Caco-2 (cell line): ENCODE measurements at places on chromosomes 11 and 22.

- H3K36me3 ChIP-seq = no peaks in the 10 kb centered on the region
- H3K27ac ChIP-seq = no peak overlapping the region
- no peaks in the 10 kb centered on the region for H3K27me3 ChIP-seq
These were observed 36.5 kb downstream of the TSPAN18 start for GRCh38 chr11:44763121-44763820.

- H3K4me3 ChIP-seq = no peak overlapping the region
- no peaks in the 10 kb centered on the region for H3K27me3 ChIP-seq
- no peaks in the 10 kb centered on the region for H3K4me1 ChIP-seq
These were observed 31.3 kb downstream of the NAGA start for GRCh38 chr22:42039271-42039670.

DNA sequence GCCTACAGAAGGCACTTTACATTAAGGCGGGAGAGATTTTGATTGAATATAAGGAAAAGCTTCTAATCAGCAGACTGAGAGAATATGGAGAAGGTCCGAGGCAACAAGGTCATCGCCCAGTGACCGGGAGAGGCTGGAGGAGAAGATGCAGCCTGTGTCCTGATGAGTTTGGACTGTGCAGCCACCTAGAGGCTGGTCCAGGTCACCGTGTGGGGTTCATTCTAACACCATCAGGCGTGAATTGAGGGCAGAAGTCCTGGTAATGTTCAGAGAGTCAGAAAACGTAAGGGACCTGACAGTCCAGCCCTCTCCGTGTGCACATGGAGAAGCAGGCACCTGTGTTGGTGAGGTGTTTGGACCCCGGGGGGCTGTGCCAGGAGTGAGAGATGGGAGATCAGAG is 102.7 kb downstream of the FEZ1 start:
- peak; percentile 40 for DNase-seq
- H3K4me3 ChIP-seq = no peak overlapping the region
- H3K4me1 ChIP-seq = peaks cover 10% of the 10 kb centered on the region
- H3K36me3 ChIP-seq = no peaks in the 10 kb centered on the region
- peaks cover 3% of the 10 kb centered on the region; the same call in 1 of the 2 replicates for H3K27me3 ChIP-seq

DNA sequence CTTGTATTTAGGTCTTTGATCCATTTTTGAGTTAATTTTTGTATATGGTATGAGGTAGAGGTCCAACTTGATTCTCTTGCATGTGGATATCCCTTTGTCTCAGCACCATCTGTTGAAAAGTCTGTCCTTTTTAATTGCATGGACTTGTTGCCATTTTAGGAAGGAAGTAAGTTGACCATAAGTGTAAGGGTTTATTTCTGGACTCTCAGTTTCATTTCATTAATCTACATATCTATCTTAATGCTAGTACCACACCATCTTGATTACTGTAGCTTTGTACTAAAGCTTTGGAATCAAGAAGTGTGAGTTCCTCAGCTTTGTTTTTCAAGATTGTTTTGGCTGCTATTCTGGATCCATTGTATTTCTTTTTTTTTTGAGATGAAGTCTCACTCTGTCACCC is 31.4 kb downstream of the CBL start:
- H3K36me3 ChIP-seq = no peaks in the 10 kb centered on the region
- no peak overlapping the region for H3K4me3 ChIP-seq
- H3K27ac ChIP-seq = no peak overlapping the region
- no peaks in the 10 kb centered on the region for H3K4me1 ChIP-seq

GRCh38 chr11:5280582-5281102 is 10.9 kb upstream of the HBE1 start:
- DNase-seq = peak; percentile 29
- H3K27me3 ChIP-seq = no peaks in the 10 kb centered on the region
- H3K27ac ChIP-seq = peak overlapping the region; percentile 34
- H3K36me3 ChIP-seq = no peaks in the 10 kb centered on the region

DNA sequence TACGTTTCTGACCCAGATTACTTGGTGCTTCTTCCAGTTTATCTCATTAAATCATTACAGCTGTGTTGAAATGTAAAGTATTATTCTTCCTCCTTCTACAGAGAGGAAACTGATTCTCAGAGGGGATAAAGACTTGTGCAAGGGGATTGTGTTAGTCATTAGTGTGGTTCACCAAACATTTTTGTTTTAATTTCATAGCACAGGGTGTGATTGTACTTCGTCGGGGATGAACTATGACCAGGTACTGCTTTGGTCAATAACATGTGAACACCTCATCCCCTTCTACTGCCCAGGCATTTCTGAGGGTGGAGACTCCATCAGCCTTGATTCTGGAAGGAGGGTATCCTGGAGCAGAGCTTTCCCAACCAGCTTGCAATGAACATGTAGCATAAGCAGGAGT is 120.2 kb upstream of the ALX4 start:
- no peak overlapping the region for H3K4me3 ChIP-seq
- H3K4me1 ChIP-seq = no peaks in the 10 kb centered on the region
- DNase-seq = no peak
- H3K27ac ChIP-seq = no peak overlapping the region
- H3K27me3 ChIP-seq = no peaks in the 10 kb centered on the region; the same call in 1 of the 2 replicates
- no peaks in the 10 kb centered on the region for H3K36me3 ChIP-seq

DNA sequence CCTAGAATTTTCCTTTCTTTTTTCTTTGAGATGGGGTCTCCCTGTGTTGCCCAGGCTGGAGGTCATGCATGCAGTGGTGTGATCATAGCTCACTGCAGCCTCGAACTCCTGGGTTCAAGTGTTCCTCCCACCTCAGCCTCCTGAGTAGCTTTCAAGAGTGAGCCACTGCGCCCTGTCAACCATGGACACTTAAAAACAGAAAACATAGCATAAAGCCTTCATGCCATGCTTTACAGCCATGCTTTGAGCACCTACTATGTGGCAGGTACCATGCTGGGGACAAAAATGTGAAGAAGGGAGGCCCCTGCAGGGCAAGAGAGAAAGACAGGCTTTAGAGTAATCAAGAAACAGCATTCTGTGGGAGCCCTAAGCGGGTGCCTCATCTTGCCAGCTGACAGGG is 13.7 kb upstream of the GNB1L start:
- H3K4me1 ChIP-seq = no peaks in the 10 kb centered on the region; the same call in 1 of the 2 replicates
- no peaks in the 10 kb centered on the region for H3K36me3 ChIP-seq
- no peak for DNase-seq
- H3K4me3 ChIP-seq = no peak overlapping the region

GRCh38 chr11:69381681-69382130 is 87.8 kb downstream of the MYEOV start:
- no peaks in the 10 kb centered on the region for H3K27me3 ChIP-seq
- H3K4me1 ChIP-seq = peaks cover 18% of the 10 kb centered on the region
- no peaks in the 10 kb centered on the region for H3K36me3 ChIP-seq
- peak overlapping the region; percentile 93 for H3K27ac ChIP-seq
- no peak for DNase-seq
- H3K4me3 ChIP-seq = peak overlapping the region; percentile 56

- no peaks in the 10 kb centered on the region; the same call in 1 of the 2 replicates for H3K36me3 ChIP-seq
- H3K27ac ChIP-seq = no peak overlapping the region
- no peaks in the 10 kb centered on the region for H3K4me1 ChIP-seq
- H3K27me3 ChIP-seq = no peaks in the 10 kb centered on the region
These were observed 401.5 kb downstream of the TBC1D22A start for GRCh38 chr22:47163856-47164513.

DNA sequence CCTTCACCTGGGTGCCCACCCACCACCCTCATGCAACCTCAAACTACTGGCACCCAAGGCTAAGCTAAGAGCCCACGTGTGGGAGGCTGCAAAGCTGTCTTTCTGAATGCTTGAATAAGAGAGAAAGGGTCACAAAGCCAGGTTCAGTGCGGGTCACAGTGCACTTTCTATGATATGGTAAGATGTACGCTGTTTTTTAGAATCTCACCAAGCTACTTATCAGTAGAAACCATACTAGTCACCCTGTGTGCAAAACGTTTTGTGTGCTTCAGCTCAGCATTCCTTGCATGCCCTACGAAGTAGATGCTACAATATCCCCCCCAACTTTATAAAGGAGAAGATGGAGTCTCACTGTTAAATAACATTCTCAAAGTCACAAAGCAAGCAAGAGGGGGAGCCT is 14.9 kb downstream of the P2RX3 start:
- no peaks in the 10 kb centered on the region for H3K36me3 ChIP-seq
- no peak overlapping the region for H3K27ac ChIP-seq
- H3K4me3 ChIP-seq = no peak overlapping the region
- H3K27me3 ChIP-seq = no peaks in the 10 kb centered on the region

- H3K27me3 ChIP-seq = no peaks in the 10 kb centered on the region
- no peak overlapping the region for H3K4me3 ChIP-seq
- no peak overlapping the region for H3K27ac ChIP-seq
- H3K4me1 ChIP-seq = peaks cover 19% of the 10 kb centered on the region
- H3K36me3 ChIP-seq = no peaks in the 10 kb centered on the region
These were observed 532 bp upstream of the VSIG2 start for GRCh38 chr11:124752471-124753102.

DNA sequence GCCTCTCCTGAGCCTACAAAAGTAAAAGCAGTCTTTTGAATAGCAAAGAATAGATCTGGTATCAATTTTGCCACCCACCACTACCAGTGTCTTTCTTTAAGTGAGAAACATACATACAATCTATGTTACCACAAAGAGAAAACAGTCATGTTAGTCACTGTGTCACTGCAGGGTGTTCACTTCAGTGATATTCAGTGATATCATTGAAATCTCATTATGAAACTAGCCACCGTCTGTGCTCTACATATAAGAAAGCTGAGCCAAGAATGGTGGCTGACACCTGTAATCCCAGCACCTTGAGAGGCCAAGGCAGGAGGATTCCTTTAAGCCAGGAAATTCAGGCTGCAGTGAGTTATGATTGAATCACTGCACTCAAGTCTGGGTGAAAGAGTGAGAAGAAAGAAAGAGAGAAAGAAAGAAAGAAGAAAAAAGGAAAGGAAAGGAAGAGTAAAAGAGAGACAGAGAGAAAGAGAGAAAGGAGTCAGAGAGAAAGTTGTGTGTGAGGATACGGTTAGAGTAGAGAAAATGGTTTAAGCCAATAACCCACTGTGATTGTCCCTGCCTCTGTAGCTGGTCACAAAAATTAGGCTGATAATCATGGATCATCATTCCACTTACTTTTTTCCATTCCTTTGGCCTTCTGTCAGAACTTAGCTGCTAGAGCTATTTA is 847.1 kb downstream of the FAM181B start:
- no peak overlapping the region for H3K4me3 ChIP-seq
- H3K36me3 ChIP-seq = no peaks in the 10 kb centered on the region
- H3K4me1 ChIP-seq = no peaks in the 10 kb centered on the region
- no peak for DNase-seq
- H3K27me3 ChIP-seq = no peaks in the 10 kb centered on the region

DNA sequence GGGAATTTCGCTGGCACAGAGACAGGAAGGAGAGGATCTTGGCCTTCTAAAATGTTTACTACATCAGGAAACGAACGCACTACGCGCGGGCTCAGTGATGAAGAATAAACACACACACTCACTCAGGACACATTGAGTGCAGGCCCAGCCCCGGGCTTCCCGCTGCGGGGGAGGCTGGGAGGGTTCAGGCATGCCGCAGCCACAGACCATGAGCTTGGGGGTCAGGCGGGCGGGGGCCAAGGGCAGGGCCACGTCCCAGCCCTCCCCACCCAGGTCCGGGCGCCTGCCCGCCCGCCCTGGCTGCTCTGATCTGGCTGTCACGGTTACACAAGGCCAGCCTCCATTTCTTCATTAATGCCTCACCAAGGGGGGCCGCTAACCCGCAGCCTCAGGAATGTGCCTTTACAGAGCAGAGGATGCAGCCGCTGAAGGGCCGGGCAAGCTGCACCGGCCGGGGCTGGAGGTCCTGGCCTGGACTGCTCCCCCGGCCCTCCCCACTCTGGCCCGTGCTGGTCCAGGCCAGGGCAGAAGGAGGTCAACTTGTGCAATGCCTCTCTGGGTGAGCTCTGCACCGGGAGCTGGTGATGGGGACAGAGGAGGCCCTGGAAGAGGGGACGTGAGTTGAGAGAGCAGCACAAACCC is 41.7 kb downstream of the IGF2 start:
- no peak overlapping the region for H3K27ac ChIP-seq
- H3K36me3 ChIP-seq = no peaks in the 10 kb centered on the region
- no peak overlapping the region for H3K4me3 ChIP-seq
- no peak for DNase-seq
- H3K27me3 ChIP-seq = no peaks in the 10 kb centered on the region

- no peak overlapping the region for H3K27ac ChIP-seq
- H3K4me1 ChIP-seq = no peaks in the 10 kb centered on the region
- no peak for DNase-seq
- no peaks in the 10 kb centered on the region for H3K36me3 ChIP-seq
These were observed 27.8 kb upstream of the GGTLC2 start for GRCh38 chr22:22616636-22617035.

GRCh38 chr11:29268733-29269132 is 748.1 kb downstream of the KCNA4 start:
- no peak overlapping the region for H3K27ac ChIP-seq
- H3K27me3 ChIP-seq = no peaks in the 10 kb centered on the region
- H3K36me3 ChIP-seq = no peaks in the 10 kb centered on the region
- DNase-seq = no peak
- no peaks in the 10 kb centered on the region for H3K4me1 ChIP-seq
- no peak overlapping the region for H3K4me3 ChIP-seq

DNA sequence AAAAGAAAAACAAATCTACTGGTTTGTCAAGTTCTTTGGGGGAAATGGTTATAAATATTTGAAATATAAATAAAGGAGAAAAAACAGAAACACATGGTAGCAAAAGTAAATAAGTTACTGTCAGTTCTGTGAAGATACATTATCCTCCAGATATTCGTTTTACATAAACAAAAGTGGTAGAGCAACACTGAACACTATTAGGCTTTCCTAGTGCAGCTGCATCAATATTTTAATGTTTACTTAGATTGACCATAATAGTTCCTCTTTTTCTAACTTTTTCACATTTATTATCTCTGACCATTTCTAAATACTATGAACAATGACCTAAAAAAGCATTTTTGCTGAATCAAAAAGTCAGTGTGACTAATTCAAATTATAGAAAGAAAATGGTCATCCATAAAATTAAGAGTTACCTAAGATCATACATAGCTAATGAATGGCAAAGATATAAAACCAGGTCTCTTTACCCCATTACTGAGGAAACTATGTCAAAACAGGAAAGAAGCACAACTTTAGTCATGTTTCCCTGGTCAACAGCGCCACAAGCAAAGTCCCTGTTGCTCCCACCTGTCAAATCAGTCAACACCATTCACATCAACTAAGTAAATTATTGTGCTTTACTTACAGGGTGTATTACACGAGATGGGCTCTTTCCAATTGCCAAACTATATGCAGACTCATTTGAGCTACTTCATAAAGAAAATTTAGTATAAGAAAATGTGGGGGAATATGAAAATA is 38.5 kb downstream of the SBF2 start:
- no peak for DNase-seq
- no peaks in the 10 kb centered on the region for H3K27me3 ChIP-seq
- no peak overlapping the region for H3K4me3 ChIP-seq
- peaks cover 12% of the 10 kb centered on the region; the same call in 1 of the 2 replicates for H3K4me1 ChIP-seq
- H3K27ac ChIP-seq = no peak overlapping the region

GRCh38 chr11:34478845-34479663 is 34.5 kb downstream of the ELF5 start:
- H3K4me3 ChIP-seq = no peak overlapping the region
- DNase-seq = no peak
- H3K27me3 ChIP-seq = no peaks in the 10 kb centered on the region
- H3K4me1 ChIP-seq = peaks cover 4% of the 10 kb centered on the region; the same call in 1 of the 2 replicates

GRCh38 chr11:121721961-121722360 is 269.2 kb upstream of the SORL1-AS1 start:
- no peak overlapping the region; the same call in 1 of the 2 replicates for H3K4me3 ChIP-seq
- no peak overlapping the region for H3K27ac ChIP-seq
- H3K36me3 ChIP-seq = no peaks in the 10 kb centered on the region
- DNase-seq = no peak
- H3K27me3 ChIP-seq = peaks cover 1% of the 10 kb centered on the region; the same call in 1 of the 2 replicates

GRCh38 chr11:116525961-116526495 is 246.8 kb downstream of the BUD13 start:
- no peak for DNase-seq
- H3K4me1 ChIP-seq = no peaks in the 10 kb centered on the region
- no peaks in the 10 kb centered on the region for H3K36me3 ChIP-seq
- no peak overlapping the region for H3K27ac ChIP-seq
